ENCODE measurements at places on chromosomes 4 and X. TPM values are rescaled to one million over a fixed set of nuclear protein-coding genes. Genes with fewer than 3 reads are reported as not detected.

Gene FAM114A1
- 88.6 TPM for total RNA-seq

- DNase-seq, result no peak
Observed at GRCh38 chr4:1276984-1277383, 12.7 kb upstream of the MAEA start.

DNA sequence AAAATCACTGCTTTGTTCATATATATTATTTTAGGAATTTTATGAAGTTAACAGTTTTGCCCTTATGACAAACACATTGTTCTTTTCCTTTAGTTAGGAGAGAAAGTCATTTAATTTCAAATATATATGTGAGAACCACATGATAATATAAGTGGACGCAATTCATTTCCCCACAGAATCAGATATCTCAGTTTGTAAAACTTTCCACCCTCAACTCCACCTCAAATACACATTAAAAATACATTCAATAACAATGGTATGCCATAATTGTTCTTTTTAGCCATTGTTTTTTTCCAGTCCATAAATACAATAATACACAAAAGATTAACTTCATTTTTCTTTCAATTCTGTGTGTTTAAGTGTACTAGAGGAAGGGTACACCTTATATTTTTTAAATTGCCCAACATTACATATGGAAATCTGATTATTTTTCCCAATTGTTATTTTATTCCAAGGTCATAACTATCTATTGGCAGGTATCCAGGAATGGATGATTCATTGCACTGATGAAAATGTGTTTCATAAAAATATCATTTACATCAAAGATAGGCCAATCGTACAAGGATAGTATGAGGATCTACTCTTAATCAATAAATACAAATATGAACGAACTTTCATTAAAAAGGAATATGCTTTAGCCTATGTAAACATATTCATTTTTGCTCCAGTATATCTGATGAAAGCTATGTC is 125.0 kb downstream of the PPP3CA start:
- DNase-seq, result no peak

DNA sequence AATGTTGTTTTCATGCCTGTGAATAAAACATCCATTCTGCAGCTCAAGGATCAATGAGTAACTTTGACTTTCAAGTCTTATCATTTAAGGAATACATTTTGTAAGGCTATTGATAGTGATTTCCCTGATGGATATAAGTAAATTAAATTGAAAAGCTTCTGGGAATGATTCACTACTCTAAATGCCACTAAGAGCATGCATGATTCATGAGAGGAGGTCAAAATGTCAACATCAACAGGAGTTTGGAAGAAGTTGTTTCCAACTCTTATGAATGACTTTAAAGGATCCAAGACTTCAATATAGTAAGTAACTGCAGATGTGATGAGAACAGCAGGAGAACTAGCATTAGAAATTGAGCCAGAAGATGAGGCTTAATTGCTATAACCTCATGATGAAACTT is 1487.3 kb downstream of the PCDH7 start:
- DNase-seq, result no peak

DNA sequence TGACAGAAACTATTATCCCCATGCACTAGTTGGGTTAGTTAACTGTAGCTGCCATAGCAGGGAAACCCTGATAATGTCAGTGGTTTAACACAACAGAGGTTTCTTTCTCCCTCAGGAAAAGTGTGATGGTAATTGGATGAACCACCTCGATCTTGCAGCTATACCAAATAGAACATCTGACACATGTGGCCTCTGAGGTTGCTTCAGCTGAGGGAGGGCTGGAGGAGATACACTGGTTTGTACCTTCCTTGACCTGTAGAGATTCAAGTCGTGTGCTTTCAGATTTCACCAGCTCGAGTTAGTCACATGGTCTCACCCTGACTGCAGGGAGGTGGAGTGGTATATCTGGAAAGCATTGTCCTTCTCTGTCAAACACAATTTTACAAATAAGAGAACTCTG is 147.2 kb upstream of the SFRP2 start:
- DNase-seq, result no peak

DNA sequence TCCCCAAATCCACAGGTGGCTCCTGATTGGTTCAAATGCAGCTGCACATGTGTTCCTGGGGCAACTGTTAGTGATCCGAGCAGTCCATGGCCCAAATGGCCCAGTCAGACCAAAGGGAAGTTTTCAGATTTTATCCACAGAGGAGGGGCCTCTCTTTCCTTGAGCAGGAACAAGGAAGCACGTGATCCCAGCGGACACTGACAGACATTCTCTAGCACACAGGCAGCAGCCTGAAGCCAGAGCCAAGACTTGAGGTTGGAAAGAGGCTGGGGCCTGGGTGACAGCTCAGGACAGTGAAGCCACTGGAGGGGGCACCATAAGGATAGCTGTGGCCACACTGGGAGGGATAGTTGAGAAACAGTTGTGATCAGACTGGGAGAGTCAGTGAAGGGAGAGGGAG is 3.5 kb upstream of the ZFP92 start:
- no peak for DNase-seq

- DNase-seq, result no peak
Observed at GRCh38 chrX:110733166-110733565, 62.5 kb downstream of the CHRDL1 start.

- no peak for DNase-seq
Observed at GRCh38 chr4:100933628-100934027, 413.7 kb downstream of the PPP3CA start.

DNA sequence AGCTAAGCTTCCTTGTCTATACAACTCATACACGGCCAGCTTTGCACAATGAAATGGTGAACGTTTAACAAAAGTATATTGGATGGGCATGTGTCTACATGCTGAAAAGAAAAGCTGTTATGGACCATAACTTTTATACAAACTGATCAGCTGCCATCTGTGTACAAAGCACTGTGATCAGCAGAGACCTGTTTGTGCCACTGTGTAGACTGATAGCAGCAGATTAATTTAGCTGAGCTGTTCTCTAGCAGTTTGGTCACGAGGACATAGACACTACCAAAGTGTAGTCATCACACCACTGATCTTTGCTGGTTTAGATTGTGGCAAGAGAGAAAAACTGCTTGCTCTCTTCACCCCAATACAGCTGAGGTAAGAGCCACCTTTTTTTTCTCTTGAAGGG is 124.5 kb downstream of the RAPGEF2 start:
- DNase-seq, result no peak

GRCh38 chrX:4179031-4179430 is 465.6 kb upstream of the PRKX start:
- no peak for DNase-seq

- DNase-seq, result no peak
Observed at GRCh38 chr4:137707626-137708025, 175.3 kb upstream of the PCDH18 start.

Gene DRP2
- 0.80 TPM for total RNA-seq
